DMS79 (cell line): ENCODE measurements at places on chromosomes 5 and 9.

- no peak for DNase-seq
Observed at GRCh38 chr5:60161340-60161934, 267.9 kb upstream of the PDE4D start.

DNA sequence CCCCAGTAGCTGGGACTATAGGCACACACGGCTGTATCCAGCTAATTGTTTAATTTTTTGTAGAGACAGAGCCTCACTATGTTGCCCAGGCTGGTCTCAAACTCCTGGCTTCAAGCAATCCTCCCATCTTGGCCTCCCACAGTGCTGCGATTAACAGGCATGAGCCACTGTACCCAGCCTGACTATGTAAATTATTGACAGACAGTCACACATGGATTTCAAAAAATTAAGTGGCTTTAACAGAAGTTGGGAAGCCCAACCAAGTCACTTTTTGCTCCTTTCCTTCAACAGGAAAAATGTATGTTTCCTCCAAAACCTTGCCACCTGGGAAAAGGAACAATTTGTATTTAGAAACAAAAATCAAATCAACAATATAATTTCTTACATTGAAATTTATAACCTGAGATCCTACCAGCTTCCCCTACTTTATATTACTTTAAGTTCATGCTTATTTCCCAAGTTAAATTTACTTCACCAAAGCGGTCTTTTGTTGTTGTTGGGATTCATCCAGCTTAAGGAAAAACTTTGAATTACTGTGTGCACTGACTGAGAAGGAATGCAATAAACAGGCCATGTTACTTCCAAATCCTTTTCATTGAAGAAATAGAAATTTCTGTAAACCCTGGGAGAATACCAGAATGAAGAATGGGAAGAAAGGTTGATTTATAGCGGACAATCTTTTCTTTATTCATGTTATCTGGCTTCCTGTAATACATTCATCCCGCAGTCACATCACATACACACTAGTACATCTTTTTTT lies 8.6 kb downstream of the PCA3 start:
- no peak for DNase-seq

DNA sequence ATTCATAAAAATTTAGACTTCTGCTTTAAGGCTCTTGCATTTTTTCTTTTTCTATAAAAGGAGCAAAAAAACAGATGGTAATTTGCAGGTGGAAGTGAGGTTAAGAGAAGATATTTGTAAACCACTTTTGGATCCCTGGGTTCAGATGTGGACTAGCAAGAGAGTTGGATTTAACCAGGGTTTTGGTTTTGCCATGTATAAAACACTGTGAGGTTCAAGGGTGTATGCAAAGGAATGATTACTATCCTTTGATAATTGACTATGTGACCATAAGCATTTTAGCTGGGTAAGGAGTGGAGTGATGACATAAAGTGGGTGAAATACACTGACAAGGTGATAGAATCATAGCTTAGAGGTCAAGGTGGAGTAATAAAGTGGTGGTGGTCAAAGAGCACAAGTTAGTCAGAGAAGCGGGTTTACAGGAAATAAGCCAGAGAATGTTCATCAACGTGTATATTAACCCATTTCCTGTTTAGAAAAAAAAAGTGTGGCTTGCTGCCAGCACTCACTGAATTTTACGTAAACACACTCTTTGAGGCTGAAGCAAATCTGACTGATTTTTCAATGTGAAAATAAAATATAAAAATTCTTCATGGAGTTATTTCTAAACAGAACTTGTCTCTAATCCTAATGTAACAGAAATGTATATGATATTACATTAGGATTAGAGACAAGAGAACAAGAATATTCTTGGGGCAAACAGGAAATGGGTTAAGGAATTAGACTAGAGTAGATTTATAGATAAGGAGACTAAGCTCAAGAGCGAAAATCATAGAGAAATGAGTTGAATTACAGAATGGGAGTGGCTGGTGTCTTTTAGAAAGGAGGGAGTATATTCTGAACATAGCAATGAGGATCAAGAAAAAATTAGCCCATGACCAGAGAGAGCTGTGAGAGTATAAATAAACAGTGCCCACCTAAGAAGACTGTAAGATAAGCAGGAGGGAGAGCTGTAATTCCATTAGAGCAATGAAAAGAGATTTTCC lies 74.5 kb downstream of the CDKN2A start:
- DNase-seq, result no peak

DNA sequence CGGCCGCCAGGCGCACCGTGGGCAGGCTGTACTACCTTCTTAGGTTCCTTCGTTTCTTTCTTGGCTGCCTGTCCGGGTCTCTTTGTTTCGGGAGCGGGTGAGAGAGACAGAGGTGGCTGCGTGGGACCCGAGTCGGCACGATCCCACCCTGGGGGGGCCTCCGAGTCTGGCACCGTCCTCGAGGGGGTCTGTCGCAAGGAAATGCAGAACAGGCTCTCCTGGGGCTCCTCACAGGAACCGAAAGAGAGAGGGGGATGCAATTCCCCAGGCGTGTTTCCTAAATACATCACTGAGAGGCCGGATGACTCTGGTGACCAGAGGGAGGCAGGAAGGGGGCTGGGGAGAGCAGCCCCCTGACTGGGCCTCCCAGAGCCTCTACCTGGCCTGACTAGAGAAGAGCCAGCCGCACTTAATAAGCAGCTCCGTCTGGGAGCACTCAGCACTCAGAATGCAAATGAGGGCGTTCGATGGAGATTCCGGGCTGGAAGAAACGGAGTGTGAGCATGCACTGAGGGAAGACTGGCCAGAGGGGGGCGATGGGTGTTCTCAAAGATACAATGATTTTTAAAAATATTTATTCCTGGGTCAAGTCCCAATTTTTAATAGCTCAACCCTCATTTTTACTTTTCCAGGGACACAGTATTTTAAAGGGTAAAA lies 11.7 kb upstream of the INPP5E start:
- DNase-seq, result no peak

DNA sequence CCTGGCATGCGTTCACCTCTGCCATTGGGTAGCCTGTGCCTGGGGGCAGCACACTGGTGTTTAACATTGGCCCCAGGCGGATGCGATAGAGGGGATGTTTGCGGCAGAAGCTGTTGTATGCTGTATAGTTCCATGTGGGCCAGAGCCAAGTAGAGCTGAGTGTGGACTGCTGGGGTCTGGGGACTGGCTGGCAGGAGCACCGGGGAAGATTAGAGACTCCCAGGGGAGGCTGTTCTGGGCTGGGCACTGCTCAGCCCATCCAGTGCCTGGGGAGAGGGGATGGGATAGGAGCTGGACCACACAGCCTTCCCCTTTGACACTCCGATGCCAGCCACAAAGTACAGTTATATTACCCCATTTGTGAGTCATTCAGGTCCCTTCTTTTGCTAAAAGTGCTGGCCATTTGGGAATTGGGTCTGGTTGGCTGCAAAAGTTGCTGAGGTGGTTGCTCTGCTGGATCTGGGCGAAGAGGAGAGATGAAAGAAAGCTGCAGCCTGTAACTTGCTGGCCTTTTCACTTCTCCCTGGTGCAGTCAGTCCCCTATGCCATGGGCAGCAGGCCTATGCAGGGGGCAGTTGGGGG lies 73.8 kb downstream of the RGS3 start:
- no peak for DNase-seq

GRCh38 chr9:97479496-97480159 lies 21.8 kb upstream of the TMOD1 start:
- no peak for DNase-seq

GRCh38 chr9:33329117-33329563 lies 38.8 kb downstream of the NFX1 start:
- DNase-seq, result no peak

DNA sequence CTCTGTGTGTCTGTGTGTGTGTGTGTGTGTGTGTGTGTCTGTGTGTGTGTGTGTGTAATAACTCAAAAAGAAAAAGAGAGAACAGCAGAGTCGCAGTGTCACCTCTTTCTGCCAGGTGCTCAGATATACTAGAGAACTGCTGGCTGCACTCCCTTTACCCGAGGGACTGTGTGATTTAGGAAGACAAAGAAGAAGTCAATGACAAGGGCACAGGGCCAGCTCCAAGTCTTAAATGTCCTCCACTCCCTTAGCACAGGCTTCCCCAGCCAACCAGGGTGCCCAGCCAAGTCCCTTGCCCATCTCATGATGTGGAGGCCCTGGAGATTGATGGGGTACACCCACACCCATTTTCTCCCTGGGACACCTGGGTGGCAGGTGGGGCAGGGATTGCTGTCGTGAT lies 8.7 kb downstream of the CCNJL start:
- no peak for DNase-seq

DNA sequence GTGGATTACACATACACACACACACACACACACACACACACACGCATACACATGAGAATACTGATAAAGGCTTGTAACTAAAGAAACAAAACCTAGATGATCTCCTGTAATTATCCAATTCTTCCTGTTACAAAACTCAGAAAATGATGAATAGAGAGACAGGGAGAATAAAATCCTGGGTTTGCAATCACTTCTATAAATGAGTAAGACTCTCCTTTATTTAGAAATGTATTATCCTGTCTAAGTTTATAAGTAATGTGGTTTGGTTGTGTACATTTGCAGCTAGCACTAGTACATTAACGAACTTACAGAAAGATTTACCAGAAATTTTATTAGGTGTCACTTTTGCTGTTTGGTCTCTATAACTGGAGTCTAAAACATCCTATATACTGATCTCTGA lies 2.8 kb upstream of the PRR16 start:
- DNase-seq, result no peak

- DNase-seq, result no peak
Observed at GRCh38 chr5:99061711-99062110, 132.9 kb upstream of the CHD1 start.

GRCh38 chr9:101738566-101739183 lies at the start of gene GRIN3A:
GRIN3A (minus strand) TSS chr9:101738647; CDS start chr9:101737979, 668 bp downstream.
- no peak for DNase-seq

DNA sequence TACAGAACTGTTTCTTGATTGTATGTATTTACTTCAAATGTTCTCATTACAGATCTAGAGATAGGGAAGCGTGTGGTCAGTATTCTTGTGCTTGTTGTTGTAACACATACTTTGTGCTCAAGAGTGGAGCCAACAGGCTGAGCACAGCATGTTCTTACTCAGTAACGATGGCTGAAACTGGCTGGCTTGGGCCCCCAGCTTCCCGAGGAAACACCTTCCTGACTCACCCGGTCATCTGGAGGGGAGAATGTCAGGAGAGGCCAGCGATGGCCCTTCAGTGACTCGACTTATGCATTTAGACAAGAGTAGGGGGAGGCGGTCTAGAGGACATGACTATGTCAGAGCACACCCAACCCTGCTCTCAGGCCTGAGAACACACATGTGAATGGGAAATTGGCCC lies 25.6 kb downstream of the ZNF474 start:
- no peak for DNase-seq

GRCh38 chr9:69036309-69036708 lies 757 bp downstream of the FXN start:
- DNase-seq, result no peak

GRCh38 chr9:35285731-35286130 lies 123.9 kb downstream of the UNC13B start:
- DNase-seq, result no peak

GRCh38 chr9:99726758-99727157 lies 94.9 kb upstream of the NR4A3 start:
- DNase-seq, result no peak

GRCh38 chr5:30581198-30581935 lies 612.1 kb upstream of the CDH6 start:
- DNase-seq, result no peak

GRCh38 chr5:143140492-143141203 lies 262.8 kb downstream of the NR3C1 start:
- no peak for DNase-seq

DNA sequence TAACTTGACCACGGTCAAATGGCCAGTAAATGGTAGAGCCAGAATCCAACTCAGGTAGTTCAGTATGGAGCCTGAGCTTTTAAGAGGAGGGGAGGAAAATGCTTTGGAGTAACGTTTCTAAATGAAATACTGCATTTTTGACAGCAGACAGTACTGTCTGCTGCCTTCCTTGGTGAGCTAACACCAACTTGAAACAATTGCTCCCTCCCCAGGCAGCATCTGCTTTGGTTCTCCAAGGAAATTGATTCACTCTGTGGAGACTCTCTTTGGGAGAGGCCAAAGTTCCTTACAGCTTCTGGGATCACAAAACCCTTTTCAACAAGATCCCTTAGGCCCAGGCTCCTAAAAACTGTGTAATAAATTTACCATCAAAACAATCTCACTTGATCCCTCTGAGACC lies 75.2 kb upstream of the SSBP2 start:
- DNase-seq, result no peak

DNA sequence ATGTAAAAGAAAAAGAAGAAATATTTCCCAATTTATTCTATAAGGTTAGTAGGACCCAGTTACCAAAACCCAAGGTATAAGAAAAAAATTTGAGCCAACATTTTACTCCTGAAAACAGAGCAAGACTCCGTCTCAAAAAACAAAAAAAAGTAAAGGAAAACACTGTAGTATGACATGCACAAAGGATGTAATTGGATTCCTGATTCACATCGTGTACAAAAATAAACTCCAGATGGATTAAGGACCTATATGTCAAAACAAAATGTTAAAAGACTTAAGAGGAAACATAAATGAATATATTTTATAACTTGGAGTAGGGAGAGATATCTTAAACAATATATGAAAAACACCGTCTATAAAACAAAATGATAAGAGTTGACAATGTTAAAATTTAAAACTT lies 13.8 kb downstream of the PHYKPL start:
- DNase-seq, result no peak

GRCh38 chr5:63125392-63125791 lies 546.8 kb downstream of the LRRC70 start:
- no peak for DNase-seq

DNA sequence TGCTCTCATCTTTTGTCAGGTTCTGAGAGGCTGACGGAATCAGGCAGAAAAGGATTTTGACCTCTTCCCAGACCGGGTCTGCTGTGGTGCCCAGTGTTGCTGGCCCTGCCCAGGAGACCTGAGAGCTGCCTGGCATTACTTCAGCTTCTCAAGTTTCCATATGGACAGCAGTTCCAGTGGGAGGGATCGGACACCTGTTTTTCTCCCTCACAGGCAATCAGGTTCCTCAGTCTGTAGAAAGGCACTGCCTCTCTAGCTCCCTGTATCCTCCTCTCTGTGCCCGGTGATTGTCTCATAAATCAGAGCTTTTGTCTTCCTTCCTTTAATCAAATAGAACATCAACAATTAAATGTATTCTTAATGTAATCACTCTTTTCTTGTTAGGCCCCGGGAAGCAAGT lies 198.7 kb downstream of the SEMA6A start:
- no peak for DNase-seq

GRCh38 chr5:79793722-79794121 lies 104.1 kb downstream of the CMYA5 start:
- DNase-seq, result no peak

GRCh38 chr5:42781584-42781983 lies 25.0 kb downstream of the CCDC152 start:
- no peak for DNase-seq
